ENCODE measurements at places on chromosomes 5 and 9. TPM values are rescaled to one million over a fixed set of nuclear protein-coding genes. Genes with fewer than 3 reads are reported as not detected.

DNA sequence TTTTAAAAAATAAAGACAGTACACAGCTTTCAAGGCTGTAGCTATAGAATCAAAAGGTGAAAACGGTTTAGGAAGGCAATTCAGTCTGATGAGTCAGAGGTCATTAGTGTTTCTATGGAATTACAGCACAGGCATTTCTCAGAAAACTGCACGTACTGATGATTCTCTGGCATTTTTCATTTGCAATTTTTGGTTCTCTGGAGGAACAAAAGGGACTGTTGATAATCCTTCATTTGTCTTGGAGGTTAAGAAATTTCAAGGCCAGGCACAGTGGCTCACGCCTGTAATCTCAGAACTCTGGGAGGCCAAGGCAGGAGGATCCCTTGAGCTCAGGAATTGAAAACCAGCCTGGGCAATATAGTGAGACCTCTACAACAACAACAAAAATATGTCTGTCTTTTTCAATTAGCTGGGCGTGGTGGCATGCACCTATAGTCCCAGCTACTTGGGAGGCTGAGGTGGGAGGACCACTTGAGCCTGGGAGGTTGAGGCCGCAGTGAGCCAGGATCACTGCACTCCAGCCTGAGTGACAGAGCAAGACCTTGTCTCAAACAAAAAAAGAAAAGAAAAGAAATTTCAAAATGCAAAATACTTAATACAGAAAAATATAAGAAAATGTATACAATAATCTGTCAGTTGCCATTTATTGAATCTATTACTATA is 27.3 kb downstream of the NR6A1 start:
- no peaks in the 10 kb centered on the region for H3K36me3 ChIP-seq
- H3K4me1 ChIP-seq = no peaks in the 10 kb centered on the region
- H3K4me3 ChIP-seq = no peak overlapping the region
- DNase-seq = no peak

DNA sequence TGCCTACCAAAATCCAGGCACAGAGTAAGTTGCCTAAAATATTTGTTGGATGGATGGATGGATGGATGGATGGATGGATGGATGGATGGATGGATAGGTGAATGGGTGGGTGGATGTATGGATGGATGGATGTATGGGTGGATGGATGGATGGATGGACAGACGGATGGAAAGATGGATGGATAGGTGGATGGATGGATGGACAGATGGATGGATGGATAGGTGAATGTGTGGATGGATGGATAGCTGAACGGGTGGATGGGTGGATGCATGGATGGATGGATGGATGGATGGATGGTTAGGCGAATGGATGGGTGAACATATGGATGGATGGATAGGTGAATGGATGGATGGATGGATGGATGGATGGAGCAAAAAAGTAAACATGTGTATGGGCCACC is 131.9 kb downstream of the GABBR2 start:
- no peaks in the 10 kb centered on the region for H3K4me1 ChIP-seq
- H3K27me3 ChIP-seq = no peaks in the 10 kb centered on the region
- no peak overlapping the region for H3K4me3 ChIP-seq
- H3K36me3 ChIP-seq = no peaks in the 10 kb centered on the region

FAM174A gene
- 22.6 TPM for polyA plus RNA-seq

DNA sequence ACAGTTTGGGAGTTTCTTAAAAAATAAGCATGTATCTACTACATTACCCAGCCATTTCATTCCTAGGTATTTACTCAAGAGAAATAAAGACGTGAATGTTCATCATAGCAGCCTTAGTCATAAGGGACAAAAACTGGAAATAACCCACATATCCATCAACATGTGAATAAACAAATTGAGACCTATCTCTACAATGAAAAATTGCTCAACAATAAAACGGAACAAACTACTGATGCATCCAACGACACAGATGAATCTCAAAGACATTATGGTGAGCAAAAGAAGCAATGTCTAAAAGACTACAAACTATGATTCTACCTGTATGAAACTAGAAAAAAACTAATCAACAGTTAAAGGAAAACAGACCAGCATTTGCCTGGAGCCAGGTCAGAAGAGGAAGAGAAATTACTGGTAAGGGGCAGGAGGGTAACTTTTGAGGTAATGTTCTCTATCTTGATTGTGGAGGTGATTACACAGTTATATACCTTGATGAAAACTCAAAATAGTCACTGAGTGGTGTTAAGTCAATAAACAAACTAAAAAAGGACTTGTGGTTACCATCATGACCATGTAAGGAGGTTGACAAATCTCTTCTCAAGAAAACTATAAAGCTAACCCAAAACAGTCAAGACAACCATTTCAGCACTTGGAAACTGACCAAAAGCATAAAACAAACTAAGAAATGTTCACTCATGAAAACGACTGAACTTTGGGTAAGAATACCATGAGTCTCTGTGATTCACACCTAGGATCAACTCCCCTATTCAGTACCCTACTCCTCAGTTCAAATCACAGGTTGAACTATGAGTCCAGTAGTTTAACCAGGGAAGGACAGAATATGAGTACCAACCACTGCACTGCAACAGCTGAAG is 10.4 kb downstream of the UIMC1 start:
- H3K4me1 ChIP-seq = peaks cover 1% of the 10 kb centered on the region
- no peaks in the 10 kb centered on the region for H3K27me3 ChIP-seq
- H3K36me3 ChIP-seq = no peaks in the 10 kb centered on the region
- no peak overlapping the region for H3K27ac ChIP-seq
- no peak overlapping the region for H3K4me3 ChIP-seq

GRCh38 chr5:172648013-172648381 is 6.9 kb downstream of the NEURL1B start:
- H3K27me3 ChIP-seq = no peaks in the 10 kb centered on the region
- no peak for DNase-seq
- no peak overlapping the region for H3K4me3 ChIP-seq
- no peaks in the 10 kb centered on the region for H3K36me3 ChIP-seq

DNA sequence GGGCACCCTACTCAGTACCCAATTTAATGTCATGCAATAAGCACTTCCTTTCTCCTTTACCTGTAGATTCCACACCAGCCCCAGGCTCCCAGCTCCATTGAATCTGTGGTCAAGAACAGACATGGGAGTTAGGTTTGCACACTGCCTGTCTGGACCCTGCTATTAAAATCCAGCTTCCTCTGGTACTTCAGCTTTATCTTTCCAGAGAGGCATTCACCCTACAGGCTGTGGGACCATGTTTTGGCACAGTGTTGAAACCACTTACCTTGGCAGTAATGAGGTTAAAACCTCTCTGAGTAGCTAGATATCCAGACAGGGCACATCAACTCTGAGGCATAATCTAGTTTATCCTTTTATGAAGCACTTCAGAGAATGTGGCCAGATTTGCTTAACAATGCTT is 191.5 kb upstream of the PCSK5 start:
- H3K4me1 ChIP-seq = no peaks in the 10 kb centered on the region
- H3K27me3 ChIP-seq = no peaks in the 10 kb centered on the region
- no peak overlapping the region for H3K27ac ChIP-seq

LCN9 gene
- not detected for polyA plus RNA-seq

ESM1 gene
- polyA plus RNA-seq = 0.47 TPM

DNA sequence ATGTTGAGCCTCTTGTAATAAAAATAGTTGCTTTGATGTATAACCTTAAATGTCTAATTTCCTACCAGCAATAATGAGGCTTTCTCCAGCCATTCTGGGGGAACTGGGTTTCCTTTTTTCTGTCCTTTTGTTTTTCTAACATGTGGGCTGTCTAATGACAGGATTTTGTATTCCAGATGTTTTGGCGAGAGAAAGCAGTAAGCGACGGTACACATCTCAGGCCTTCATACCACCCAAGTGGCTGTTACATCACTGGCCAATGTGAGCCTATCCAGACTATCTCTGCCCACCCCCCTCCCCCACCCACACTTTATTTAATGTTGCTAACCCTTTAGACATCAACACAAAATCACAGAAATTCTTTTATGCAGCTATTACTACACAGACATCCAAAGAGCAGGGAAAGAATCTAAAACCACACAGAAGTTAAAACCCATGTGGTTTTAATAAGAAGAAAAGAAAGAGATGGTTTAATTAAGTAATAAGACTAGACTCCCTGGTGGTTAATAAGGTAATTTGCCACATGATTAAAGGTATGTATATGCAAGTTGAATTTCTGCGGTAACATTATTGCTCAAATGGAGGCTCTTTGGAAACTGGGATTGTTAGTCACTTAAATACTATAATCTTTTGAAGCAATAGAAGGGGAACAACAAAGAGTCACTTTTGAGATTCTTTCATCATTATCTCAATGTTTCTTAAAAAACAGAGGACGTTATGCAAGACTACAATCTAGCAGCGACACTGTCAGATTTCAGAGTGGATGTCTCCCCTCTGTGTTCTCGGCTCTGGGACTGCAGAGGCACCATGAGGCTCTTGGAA is 365.1 kb downstream of the ENC1 start:
- no peak overlapping the region for H3K27ac ChIP-seq
- no peaks in the 10 kb centered on the region for H3K36me3 ChIP-seq
- no peak overlapping the region for H3K4me3 ChIP-seq
- peaks cover 4% of the 10 kb centered on the region for H3K4me1 ChIP-seq
- no peaks in the 10 kb centered on the region for H3K27me3 ChIP-seq
- no peak for DNase-seq

DNA sequence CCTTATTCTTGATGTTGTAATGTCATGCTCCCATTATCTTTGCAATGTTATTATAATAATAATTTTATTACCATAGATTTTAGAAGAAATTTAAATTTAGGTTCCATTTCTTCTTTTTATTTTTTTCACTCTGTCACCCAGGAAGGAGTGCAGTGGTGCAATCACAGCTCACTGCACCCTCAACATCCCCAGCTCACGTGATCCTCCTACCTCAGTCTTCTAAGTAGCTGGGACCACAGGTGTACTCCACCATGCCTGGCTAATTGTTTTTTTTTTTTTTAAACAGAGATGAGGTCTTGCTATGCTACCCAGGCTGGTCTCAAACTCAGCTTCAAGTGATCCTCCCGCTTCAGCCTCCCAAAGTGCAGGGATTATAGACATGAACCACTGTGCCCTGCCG is 11.9 kb downstream of the ZFR start:
- no peak overlapping the region for H3K4me3 ChIP-seq
- DNase-seq = no peak
- H3K4me1 ChIP-seq = peaks cover 5% of the 10 kb centered on the region
- no peak overlapping the region for H3K27ac ChIP-seq
- H3K36me3 ChIP-seq = no peaks in the 10 kb centered on the region
- no peaks in the 10 kb centered on the region for H3K27me3 ChIP-seq

- H3K4me1 ChIP-seq = no peaks in the 10 kb centered on the region
- H3K27ac ChIP-seq = no peak overlapping the region
- no peak overlapping the region for H3K4me3 ChIP-seq
- H3K27me3 ChIP-seq = no peaks in the 10 kb centered on the region
Measured at GRCh38 chr5:143446535-143447226, 43.2 kb upstream of the NR3C1 start.

DNA sequence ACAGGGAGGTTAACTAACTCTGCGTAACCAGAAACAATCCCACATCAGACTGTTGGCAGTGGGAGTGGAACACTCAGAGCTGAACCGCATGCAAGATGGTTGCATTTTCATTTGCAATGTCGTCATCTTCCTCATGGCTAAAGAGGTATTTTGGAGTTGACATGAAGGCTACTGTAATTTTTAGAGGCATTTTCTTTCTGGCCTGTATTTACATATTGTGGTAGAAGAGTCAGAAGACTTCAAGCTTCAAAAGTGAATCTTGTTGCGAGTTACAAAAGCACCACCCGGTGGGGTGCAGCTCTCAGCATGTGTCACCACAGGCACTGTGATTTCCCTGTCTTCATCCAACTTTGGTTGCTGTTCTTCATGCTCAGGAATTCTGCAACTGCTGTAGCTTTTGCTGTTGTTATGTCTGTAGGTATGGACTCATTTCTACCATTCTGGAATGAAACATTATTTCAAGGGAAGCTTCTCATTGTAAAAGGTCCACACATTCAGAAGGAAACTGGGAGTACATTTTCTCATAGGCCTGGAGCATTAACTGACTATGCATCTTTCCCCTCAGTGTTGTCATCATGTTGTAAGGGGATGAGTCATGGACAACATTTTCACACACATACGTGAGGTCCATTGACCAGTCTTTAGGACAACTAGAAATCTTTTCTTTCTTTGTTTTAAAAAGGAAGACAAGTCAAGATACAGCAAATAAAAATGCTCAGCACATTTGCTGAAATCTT is 35.4 kb upstream of the GDNF start:
- no peak overlapping the region for H3K4me3 ChIP-seq
- no peak overlapping the region for H3K27ac ChIP-seq
- no peaks in the 10 kb centered on the region for H3K27me3 ChIP-seq
- no peaks in the 10 kb centered on the region for H3K36me3 ChIP-seq

DNA sequence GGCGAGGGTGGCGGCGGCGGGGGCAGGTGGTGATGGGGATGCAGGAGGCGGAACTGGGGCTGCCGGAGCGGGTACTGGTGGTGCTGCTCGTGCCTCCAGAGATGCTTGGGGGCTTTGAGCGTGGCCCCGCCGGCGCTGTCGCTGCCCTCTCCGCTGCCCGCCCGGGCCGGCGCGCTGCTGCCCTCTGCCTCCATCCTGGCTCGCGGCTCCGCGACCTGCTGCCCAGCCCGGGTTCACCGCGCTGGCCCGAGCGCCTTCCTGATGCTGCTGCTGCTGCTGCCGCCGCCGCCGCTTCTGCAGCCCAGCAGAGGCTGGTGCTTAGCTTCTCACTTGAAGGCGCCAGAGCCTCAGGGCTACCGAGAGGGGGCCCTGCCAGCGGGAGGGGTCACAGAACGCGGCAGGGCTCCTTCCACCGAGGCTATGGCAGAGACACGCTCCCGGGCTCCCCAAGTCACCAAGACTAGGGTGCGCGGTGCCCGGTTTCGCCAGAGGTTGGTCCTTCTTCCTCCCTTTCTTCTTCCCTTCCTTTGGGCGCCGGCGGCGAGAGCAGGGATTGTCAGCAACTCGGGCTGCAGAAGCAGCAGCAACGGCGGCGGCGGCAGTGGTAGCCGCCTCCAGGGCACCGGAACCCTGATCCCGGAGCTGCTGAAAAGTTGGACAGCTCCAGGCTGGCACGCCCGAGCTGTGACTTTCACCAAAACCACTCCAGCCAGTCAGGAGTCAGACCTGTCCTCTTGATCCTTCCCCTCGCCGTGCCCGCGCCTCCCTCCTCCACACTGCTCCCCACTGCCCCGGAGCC is at the start of gene PDE4D:
Gene PDE4D, minus strand, starts transcription at position 298 of the 799 bp plus-strand sequence.
- no peaks in the 10 kb centered on the region for H3K27me3 ChIP-seq
- no peaks in the 10 kb centered on the region for H3K36me3 ChIP-seq

NOTCH1 gene
- polyA plus RNA-seq = 7.8 TPM

RGS7BP gene
- 1.9 TPM for polyA plus RNA-seq

- DNase-seq = no peak
- H3K4me1 ChIP-seq = peaks cover 1% of the 10 kb centered on the region
- no peak overlapping the region for H3K27ac ChIP-seq
- no peak overlapping the region for H3K4me3 ChIP-seq
- no peaks in the 10 kb centered on the region for H3K36me3 ChIP-seq
- H3K27me3 ChIP-seq = no peaks in the 10 kb centered on the region
Measured at GRCh38 chr9:121574774-121575519, 75.3 kb upstream of the GGTA1 start.

FCHO2 gene
- 15.4 TPM for polyA plus RNA-seq

CCL19 gene
- polyA plus RNA-seq = 14.5 TPM

NPR3 gene
- polyA plus RNA-seq = 42.1 TPM
